NCI-H187 treated with DMSO at 0.1 percent for 48 hours (cell line): ENCODE measurements at places on chromosomes 7 and 10.

- DNase-seq: no peak
Observed at GRCh38 chr7:87797395-87797794, 78.8 kb downstream of the SLC25A40 start.

- peak; percentile 71 for DNase-seq
Observed at GRCh38 chr7:64887756-64888508, 15.1 kb upstream of the ZNF273 start.

- no peak for DNase-seq
Observed at GRCh38 chr7:79658304-79658703, 204.8 kb upstream of the MAGI2 start.

GRCh38 chr7:7054252-7054830 is 128.0 kb upstream of the C1GALT1 start:
- DNase-seq: no peak

GRCh38 chr10:100128951-100129350 is 47.3 kb upstream of the CPN1 start:
- DNase-seq: no peak
